ENCODE measurements at places on chromosomes 6 and 20.
A peak's percentile ranks its signal among the peaks of the same experiment; 100 is the strongest.

DNA sequence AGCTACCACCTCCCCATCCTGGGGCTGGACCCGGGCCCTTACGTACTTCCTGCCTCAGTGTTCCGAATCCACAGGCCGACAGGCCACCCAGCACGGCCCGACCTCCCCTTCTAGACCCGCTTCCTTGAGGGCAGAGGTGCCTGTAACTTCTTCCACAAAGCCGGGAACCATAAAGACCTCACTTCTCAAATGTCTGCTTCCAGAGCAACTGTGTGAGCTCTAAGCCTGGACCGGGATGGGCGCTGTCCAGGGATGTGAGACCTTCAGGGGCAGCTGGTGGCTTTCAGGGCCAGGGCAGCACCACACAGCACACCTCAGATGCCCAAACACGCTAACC, 9.3 kb downstream of the SLC2A4RG start:
- no peak for DNase-seq

DNA sequence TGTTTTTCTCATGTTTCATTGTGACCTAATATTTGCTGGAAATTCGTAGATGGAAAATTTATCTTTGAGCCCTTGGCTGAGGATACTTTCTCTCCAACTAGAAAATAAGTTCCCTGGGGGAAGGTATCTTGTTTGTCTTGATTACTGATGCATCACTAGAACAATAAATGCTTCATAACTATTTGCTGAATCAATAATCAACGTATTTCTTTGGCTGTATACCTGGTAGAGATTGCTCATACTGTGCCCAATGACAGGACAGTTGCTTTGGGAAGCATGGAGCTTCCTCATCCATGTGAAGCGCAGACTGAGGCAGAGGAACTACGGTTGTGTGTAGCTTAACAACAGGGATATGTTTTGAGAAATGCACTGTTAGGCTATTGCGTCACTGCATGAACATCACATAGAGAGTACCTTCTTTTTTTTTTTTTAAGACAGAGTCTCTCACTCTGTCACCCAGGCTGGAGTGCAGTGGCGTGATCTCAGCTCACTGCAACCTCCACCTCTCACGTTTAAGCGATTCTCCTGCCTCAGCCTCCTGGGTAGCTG, 34.2 kb upstream of the RPN2 start:
- no peak for DNase-seq

DNA sequence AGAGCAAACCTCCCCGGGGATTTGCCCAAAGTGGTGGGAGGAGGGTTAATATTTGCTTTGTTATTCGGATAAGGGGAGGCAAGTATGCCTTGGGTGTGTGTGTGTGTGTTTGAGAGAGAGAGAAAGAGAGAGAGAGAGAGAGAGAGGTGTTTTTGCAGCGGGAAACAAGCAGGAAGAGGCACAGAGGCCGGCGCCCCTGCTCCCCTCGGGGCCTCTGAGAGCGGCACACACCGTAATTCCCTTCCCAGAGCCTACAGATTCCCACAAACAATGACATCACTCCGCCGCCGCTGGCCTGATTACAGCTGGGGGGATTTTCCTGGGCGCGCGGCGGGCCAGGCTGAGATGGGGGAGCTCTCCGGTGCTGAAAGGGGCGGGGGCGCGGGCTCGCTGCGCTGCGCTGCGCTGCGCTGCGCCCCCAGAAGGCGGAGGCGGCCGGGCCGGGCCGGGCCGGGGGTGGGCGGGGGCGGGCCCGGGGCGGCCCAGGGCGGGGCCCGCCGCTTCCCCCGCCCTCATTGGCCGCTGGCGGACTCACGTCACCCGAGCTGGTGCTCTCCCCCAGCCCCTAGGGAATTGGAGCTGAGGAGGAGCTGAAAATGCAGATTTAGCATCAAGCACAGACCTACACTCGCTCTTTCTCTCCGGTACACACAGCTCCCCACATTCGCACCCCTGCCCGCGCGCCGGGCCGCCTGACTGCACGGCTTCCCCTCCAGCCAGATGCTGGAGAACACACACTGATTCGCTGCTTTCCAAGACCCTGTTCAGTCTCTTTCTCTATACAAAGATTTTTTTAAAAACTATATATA, at the start of gene PCSK2:
Gene PCSK2 (plus strand): TSS at position 631 of the 809 bp plus-strand sequence. CDS start 266 bp downstream, outside the sequence.
- DNase-seq = no peak

DNA sequence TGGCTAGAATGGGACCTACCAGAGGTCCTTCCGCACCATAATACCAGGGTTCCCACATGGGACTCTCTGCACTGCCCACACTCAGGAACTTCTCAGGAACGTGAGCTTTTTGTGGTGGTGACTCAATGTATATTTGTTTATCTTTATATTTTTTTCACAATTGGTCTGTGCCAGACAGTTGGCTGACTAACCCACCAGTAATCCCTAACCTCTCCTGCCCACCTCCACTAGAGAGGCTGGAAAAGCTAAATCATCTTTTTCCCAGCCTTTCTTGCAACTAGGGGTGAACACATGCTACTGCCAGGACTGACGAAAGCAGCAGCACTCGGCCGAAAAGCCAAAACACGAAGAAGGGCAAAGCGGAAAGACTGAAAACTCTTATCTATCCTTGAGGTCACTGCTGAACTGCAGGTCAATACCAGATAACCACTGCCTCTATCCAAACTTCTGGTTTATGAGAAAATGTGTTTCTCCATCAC, 112.9 kb downstream of the TRERF1 start:
- peak; percentile 83 for DNase-seq

DNA sequence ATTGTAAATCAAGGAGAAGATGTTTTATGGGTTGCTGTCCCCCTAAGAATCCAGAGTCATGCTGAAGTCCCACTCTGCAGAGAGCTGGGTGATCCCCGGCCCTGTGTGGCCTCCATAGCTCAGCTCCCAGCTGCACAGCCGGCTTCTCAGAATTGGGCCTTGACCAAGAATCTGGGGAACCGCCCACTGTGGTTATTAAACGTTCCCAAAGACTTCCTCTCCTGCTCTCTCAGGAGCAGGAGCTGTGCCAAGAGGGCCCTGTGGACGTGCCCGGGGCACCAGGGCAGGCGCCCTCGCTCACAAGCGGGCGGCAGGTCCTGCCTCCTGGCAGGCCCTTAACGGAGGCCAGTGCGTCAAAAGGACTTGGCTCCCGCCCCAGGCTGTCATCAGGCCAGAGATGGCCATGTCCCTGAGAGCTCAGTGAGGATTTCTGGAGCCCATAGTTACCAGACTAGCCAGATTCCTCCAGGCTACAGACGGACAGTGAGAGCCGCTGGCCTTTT, 30.4 kb downstream of the ZC3H12D start:
- no peak for DNase-seq

DNA sequence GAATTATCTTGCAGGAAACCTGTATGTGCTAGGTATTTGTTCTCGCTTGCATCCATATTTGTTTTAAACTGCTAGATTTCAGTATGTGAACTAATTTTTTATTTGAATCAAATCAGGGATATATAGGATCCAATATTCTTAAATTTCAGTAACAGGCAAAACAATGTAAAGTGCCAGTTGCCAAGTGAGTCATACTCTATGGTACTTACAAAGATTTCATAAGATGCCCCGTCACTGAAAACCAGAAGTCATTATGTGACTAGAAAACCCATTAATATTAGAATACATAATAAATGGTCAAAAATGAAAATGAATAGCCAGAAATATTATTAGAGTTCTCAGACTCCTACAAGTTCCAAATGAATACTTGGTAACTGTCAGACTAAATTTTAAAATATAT, 481.2 kb downstream of the TFAP2A start:
- DNase-seq = no peak

DNA sequence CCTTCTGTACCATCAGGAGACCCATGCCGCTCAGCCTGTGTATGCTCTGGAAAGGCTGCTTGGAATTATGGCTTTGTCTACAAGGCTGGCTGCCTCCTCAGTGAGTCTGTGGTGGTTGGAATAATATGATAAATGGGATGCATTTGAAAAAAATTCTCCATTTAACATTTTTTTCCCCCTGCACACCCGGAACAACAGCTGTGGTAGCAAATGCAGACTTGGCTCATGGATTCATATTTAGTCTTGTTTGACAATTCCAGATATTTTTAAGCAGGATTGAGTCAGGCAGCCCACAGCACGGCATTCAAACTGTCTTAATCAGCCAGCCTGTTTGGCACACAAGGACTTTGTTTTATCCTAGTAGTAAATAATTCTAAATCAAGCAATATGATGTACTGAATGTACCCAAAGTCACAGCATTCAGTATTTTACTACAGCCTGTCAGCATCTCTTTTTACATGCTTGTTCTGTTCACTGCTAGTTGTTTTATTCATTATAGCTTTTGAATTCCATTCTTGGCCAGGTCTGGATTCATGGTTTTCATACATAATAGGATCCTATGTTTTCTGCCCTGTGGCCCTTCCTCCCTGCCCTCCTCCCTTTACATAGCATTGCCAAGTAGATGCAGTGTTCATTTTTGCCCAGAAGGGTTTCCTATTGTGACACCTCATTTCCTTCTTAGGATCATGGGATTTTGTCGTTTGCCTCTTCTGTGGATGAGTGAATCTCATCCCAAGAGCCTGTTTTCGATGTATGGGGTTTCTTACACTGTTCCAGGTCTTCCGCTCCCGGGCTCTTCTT, 68.1 kb downstream of the LRRC1 start:
- no peak for DNase-seq

GRCh38 chr20:60785785-60786184, 466.3 kb upstream of the CDH4 start:
- DNase-seq = no peak

DNA sequence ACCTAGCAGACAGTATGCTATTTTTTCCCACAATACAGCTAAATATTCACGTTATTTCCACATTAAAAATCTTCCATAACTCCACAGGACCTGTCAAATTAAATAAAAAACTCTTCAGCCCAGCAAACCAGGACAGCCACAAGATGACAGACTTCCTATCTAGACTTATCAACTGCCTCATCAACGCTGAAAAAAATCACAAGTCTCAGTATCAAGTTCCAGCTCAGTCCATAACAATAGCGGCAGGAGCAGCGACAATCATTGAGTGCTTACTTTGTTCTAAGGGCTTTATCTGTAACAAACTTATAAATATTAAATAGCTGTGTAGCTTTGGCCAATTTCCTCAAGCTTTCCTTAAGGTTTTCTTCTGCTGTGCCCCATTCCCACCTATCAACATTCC, 24.7 kb downstream of the RCAN2 start:
- DNase-seq = no peak

GRCh38 chr20:47502271-47503239, 868 bp downstream of the NCOA3 start:
- DNase-seq = no peak

- no peak for DNase-seq
These were observed 3.8 kb upstream of the ECHDC1 start for GRCh38 chr6:127347178-127347577.

- peak; percentile 32 for DNase-seq
These were observed 38.0 kb downstream of the PKHD1 start for GRCh38 chr6:52049252-52050050.

- no peak for DNase-seq
These were observed 95.6 kb downstream of the KIF16B start for GRCh38 chr20:16477632-16478031.

DNA sequence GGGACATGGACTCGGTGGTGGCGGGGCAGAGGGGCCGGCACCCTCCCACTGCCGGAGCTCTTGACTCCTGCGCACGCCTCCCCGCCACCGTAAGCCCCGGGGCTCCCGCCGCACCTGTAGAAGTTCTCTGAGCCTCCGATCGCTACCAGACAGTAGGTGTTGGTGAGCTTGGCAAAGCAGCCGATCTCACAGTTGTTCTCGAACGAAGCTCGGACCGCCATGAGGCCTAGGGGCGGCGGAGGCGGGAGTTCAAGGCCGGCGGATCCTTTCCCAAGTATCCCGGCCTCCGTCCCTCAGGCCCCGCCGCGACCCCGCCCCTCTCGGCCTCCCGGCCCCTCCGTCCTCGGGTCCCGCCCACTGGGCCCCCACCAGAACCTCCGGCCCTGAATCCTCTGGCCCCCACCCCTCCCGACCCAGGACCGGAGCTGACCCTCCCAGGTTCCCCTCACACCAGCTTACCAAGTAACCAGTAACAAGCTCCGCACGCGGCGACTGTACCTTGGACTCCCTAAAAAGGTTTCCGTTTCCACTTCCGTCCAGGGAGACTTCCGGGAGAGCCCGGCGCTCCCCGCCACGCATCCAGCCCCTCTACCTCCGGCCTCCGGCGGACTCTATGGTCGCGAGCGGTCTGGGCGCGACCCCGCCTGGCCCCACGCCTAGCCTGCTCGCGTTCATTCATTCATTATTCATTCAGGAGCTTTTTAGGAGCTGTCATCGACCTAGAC, at the start of gene EIF6:
Gene EIF6 (minus strand): TSS at position 506 of the 725 bp plus-strand sequence. CDS start 285 bp downstream, at position 221.
- DNase-seq = peak; percentile 79

GRCh38 chr6:161237176-161237575, 36.7 kb downstream of the AGPAT4 start:
- DNase-seq = no peak

- peak; percentile 51 for DNase-seq
These were observed 9.2 kb downstream of the FOXS1 start for GRCh38 chr20:31835977-31836852.

GRCh38 chr6:41798901-41799558, 11.5 kb downstream of the TOMM6 start:
- no peak for DNase-seq

DNA sequence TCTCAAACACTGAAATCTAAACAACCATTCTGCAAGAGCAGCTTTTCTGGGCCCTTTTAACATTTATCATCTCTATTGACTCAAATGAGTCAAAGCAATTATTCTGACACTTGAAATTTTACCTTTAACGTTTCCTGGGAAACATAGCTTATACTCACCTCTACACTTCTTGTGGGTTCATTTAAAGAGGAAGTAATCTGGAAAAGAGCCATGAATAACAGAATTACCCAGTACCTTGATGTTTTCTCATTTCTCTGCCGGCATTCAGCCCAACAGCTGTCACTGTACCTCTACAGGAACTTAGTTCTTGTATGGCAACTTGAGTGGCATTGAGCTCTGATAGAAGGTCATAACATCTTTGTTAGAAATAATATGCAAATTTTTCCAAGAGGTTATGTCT, 272.2 kb downstream of the KCNQ5 start:
- no peak for DNase-seq

DNA sequence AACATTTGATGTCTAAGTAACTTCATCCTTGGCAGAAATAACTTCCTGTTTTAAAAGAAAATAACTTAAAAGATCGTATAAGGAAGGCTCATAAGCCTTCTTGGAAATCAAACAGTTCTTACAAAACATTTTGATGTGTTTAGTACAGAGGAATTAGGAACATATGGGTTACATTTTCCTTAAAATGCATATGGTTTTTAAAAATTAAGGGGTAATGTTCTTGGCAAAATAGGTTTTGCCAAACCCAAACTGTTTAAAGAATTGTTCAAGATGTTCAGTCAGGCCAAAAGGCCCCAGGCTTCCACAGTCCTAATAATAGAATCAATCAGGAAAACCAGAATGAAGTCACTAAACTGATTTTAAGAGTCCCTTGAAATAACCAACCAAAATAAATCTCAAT, 142.7 kb upstream of the SLC35B3 start:
- no peak for DNase-seq

DNA sequence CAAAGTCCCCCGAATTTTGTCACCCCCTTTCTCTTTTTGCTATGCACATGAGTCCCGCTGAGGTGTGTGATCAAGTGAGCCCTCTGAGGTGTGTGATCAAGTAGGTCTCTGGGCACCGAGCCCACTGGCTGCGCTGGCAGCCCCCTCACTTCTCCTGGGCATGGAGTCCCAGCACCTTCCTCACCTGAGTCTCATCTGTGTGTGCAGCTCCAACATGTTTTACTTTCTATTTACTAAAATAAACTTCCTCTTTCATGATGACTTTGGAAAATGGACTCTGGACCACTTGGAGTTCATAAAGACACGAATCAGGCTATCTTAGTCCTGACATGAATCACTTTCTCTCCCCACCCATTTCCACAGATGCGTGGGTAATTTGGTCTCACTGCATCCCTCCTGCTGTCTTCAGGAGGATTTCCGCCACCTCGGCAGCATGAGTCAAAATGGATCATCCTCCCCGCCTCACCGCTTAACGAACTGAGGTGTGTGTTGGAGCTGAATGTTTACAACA, 39.8 kb downstream of the PRDM1 start:
- no peak for DNase-seq

All from HCT116 (cell line).